ENCODE measurements at places on chromosomes 4 and X.

DNA sequence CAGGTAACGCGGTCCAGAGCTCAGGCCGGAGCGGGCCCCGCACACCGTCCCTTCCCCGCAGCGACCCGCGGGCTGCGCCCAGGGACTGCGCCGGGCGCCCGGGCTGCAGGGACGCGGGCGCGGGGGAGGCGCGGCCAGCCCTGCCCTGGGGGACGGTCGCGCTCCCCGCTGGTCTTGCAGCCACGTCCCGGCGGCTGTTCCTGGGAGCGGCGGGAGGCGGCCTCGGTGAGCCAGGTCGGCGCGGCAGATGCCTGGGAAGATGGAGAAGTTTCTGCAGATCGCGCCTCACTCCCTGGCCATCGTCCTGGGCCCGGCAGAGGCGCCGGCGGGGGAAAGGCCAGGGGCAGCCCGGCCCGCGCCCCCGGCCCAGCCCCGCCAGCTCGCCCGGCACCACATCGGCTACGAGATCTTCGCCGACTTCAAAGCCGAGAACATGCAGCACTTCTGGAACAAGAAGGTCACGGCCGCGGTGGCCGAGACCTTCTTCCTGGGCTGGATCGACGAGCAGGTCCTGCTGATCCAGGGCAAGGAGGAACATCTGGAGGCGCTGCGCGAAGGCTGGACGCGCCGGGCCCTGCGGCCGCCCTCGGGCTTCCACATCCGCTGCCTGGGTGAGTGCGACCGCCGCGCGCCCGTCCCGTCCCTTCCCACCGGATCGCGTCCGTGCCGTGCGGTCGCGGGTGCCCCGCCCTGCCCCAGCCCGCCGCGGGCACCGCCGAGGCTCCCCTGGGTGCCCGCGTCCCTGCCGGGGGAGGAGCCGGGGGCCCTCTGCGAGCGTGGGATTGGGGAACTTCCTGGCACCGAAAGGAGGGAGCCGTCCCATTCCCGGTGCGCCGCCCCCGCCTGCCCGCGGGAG is 107.4 kb upstream of the STOX2 start:
- DNase-seq, result no peak

DNA sequence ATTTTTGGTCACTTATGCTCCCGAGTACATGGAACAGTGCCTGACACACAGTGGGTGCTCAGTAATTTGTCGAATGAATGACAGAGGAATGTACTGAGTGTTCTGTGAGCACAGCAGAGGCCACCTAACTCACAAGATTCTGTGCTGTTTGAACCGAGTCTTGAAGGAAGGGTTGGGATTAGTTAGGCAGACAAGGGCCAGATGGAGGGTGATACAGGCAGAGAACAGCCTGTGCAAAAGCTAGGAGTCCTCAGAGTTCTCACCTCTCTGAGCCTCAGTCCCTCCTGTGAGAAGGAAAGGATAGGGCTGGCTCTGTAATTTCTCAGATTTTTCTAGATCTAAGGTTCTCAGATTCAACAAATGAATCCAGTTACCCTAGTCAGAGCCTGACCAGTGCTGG is 108.8 kb downstream of the NHSL2 start:
- DNase-seq, result no peak

GRCh38 chr4:154086247-154086646 is 297.4 kb upstream of the SFRP2 start:
- no peak for DNase-seq

DNA sequence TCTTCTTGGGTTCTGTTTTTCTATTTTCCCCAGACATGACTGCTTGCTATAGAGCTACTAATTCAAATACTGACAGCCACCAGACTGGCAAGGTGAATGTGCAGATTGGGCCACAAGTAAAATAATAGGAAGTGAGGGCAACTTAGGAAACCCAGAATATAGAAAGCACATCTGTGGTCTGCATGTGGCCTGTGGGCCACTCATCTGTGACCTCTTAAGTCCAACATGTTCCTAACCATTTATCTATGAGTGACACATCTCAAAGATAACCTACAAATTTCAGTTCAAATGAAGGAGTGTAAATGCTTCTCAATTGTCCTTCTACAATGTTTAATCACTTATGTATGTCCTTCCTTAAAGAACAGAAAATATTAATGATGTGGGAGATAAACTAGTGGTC is 128.9 kb downstream of the REELD1 start:
- no peak for DNase-seq

DNA sequence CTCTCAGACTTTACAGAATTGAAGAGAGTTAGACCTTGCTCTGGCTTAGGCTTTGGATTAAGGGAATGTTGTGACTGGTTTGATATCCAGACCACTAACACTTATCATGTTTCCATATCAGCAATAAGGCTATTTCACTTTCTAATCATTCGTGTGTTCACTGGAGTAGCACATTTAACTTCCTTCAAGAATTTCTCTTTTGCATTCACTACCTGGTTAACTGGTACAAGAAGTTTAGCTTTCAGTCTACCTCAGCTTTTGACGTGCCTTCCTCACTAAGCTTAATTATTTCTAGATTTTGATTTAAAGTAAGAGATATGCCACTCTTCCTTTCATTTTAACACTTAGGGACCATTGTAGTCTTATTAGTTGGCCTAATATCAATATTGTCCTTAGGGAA is 62.6 kb downstream of the CASP6 start:
- DNase-seq, result no peak

GRCh38 chrX:42220083-42220482 is 296.7 kb upstream of the CASK start:
- no peak for DNase-seq

GRCh38 chrX:38859602-38860001 is 58.3 kb downstream of the MID1IP1 start:
- no peak for DNase-seq

- no peak for DNase-seq
These were observed 705.5 kb downstream of the ARAP2 start for GRCh38 chr4:35538807-35539206.

- no peak for DNase-seq
These were observed 16.6 kb upstream of the CXCL3 start for GRCh38 chr4:74055096-74055495.

- DNase-seq, result no peak
These were observed 4.8 kb upstream of the GAR1 start for GRCh38 chr4:109810552-109811387.

GRCh38 chrX:107700790-107701189 is 72.5 kb downstream of the PRPS1 start:
- no peak for DNase-seq

- DNase-seq, result no peak
These were observed 1.2 kb upstream of the DNAJB14 start for GRCh38 chr4:99947608-99948007.

DNA sequence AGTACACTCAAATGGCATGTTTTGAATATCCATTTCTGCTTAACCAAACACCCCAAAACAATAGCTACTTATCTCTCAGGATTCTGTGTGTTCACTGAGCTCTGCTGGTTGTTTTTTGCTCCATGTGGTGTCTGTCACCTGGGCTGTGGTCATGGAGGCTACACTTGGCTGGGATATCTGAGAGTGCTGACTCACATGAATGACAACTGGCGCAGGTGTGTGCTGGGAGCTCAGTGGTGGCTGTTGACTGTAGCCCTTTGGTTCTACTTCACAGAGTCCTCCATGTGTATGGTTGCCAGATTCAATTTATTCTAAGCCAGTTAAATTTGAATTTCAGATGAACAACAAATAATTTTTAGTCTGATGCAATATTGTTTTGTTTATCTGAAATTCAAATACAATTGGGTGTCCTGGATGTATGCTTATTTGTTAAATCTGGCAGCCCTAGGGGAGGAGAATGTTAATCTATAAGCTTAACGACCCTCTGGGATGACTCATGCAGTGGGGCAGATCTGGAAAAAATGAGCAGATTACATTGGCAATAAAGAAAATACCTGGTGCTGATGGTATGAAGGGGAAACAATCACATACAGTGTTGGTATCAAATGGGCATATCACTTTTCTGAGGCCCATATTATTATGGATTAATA is 28.2 kb upstream of the TCEAL4 start:
- DNase-seq, result no peak

DNA sequence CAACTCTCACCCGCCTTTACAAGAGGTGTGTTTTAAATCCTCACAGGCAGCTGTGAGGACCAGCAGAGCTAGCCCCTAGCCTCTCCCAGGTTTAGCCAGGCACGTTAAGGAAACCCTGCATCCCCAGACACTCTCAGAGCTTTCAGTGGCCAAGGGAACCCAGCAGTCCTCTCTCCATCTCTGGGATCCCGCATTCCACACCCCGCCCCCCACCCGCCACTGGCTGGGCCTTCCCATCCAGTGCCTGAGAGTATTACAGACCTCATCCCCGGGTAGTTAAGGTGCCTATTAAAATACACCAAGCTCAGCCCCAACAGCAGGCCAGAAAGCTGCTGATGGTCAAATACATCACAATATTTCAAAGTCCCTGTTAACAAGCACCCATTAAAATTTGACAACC is 256.2 kb downstream of the BCOR start:
- DNase-seq, result no peak

DNA sequence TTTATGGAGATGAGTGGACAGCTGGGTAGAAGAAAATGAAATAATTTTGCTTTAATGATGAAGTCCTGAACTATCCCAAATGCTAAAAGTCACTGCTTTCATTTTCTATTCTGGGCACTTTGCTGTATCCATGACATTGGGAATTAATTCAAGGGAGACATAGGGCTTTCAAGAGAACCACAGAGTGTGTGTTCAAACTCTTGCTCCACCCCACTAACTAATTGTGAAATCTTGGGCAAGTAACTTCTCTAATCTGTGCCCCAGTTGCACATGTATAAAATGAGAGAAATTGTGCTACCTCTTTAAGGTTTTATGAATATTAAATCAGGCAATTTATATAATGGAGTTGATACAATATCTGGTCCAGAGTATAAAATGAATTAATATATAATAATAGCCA is 1422.0 kb downstream of the ADGRL3 start:
- no peak for DNase-seq

- no peak for DNase-seq
These were observed 32.5 kb downstream of the AFAP1 start for GRCh38 chr4:7907142-7907541.

GRCh38 chrX:10246846-10247245 is 90.1 kb downstream of the CLCN4 start:
- no peak for DNase-seq

DNA sequence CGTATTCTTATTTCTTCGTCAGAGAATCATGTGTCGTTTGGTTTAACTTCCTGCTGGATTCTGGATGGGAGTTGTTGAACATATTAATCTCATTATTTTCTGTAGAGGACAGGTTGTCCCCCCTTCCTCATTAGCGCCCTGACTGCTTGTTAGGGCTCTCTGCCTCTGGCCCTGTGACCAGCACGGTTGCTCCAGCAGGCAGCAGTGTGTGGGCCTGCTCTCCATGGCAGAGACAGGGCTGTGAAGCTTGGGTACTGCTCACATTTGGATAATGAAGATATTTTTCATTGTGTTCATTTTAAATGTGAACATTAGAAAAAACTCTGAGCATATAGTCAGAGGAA is 102.7 kb downstream of the KLHL8 start:
- no peak for DNase-seq

GRCh38 chr4:96993560-96993959 is 1149.7 kb downstream of the STPG2 start:
- DNase-seq, result no peak

GRCh38 chr4:35539404-35540055 is 704.8 kb downstream of the ARAP2 start:
- peak; percentile 50 for DNase-seq

- DNase-seq, result no peak
These were observed 43.8 kb downstream of the GLRA2 start for GRCh38 chrX:14573161-14573560.

GRCh38 chrX:121135488-121136207 is 88.2 kb downstream of the GLUD2 start:
- no peak for DNase-seq

GRCh38 chr4:29037501-29037900 is 1682.7 kb upstream of the PCDH7 start:
- DNase-seq, result no peak

DNA sequence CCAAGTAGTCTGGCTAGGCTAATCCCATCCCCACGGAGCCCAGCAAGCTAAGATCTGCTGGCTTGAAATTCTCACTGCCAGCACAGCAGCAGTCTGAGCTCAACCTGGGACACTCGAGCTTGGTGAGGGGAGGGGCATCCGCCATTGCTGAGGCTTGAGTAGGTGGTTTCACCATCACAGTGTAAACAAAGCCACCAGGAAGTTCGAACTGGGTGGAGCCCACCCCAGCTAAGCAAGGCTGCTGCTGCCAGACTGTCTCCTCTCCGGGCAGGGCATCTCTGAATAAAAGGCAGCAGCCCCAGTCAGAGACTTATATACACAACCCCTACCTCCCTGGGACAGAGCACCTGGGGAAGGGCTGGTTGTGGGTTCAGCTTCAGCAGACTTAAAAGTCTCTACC is 639.6 kb downstream of the IQCM start:
- no peak for DNase-seq

GRCh38 chr4:121479808-121480207 is 99.0 kb upstream of the QRFPR start:
- DNase-seq, result no peak

- no peak for DNase-seq
These were observed 38.5 kb downstream of the HPGD start for GRCh38 chr4:174483792-174484191.

GRCh38 chrX:83416273-83416672 is 91.8 kb upstream of the POU3F4 start:
- no peak for DNase-seq
